Spinal cord (tissue), 10 donors: ENCODE measurements at places on chromosomes 12 and 14. TPM values are rescaled to one million over a fixed set of nuclear protein-coding genes. Genes with fewer than 3 reads are reported as not detected.
A peak's percentile ranks its signal among the peaks of the same experiment; 100 is the strongest.

GRCh38 chr14:93972618-93973205, 3.7 kb downstream of the ASB2 start:
- no peaks in the 10 kb centered on the region for H3K36me3 ChIP-seq
- H3K27me3 ChIP-seq, result no peaks in the 10 kb centered on the region
- DNase-seq, result no peak
- no peak overlapping the region for H3K27ac ChIP-seq
- no peak overlapping the region for H3K4me3 ChIP-seq

GRCh38 chr12:27580561-27581330, 56.7 kb downstream of the PPFIBP1 start:
- H3K36me3 ChIP-seq, result no peaks in the 10 kb centered on the region
- DNase-seq, result no peak
- H3K4me3 ChIP-seq, result no peak overlapping the region
- H3K27me3 ChIP-seq, result no peaks in the 10 kb centered on the region

DNA sequence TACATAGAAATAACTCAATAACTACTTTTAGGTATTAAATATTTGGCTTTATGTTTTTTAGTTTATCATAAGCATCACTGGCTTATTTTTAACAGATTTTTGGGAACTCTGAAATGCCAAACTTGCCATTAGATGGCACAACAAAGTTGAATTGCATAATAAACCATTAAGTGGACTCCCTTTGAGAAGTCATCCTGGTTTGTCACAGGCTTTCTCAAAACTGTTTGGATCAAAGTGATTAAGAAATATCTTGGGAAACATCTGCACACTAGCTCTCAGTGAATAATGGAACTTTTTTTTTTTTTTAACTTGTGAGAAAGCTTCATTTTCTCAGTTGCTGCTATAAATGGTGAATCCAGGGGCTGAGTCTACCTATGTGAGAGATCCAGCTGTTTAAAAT, 4.3 kb downstream of the SLC16A7 start:
- peaks cover 7% of the 10 kb centered on the region for H3K4me1 ChIP-seq
- no peak overlapping the region for H3K27ac ChIP-seq
- no peak for DNase-seq
- H3K27me3 ChIP-seq, result no peaks in the 10 kb centered on the region
- H3K4me3 ChIP-seq, result no peak overlapping the region

- no peak within 1 kb of the TSS for H3K4me3 ChIP-seq
- H3K27me3 ChIP-seq, result no peaks in the 10 kb centered on the region
- H3K36me3 ChIP-seq, result no peaks in the 10 kb centered on the region
- DNase-seq, result no peak
These were observed at the start of gene TAS2R30 for GRCh38 chr12:11134305-11134704. TSS of gene TAS2R30 (minus strand) at chr12:11134644. CDS start at chr12:11134244, 400 bp downstream.

Gene KLRB1
- total RNA-seq, result 0.30 TPM

Gene TCL1B
- total RNA-seq, result not detected

DNA sequence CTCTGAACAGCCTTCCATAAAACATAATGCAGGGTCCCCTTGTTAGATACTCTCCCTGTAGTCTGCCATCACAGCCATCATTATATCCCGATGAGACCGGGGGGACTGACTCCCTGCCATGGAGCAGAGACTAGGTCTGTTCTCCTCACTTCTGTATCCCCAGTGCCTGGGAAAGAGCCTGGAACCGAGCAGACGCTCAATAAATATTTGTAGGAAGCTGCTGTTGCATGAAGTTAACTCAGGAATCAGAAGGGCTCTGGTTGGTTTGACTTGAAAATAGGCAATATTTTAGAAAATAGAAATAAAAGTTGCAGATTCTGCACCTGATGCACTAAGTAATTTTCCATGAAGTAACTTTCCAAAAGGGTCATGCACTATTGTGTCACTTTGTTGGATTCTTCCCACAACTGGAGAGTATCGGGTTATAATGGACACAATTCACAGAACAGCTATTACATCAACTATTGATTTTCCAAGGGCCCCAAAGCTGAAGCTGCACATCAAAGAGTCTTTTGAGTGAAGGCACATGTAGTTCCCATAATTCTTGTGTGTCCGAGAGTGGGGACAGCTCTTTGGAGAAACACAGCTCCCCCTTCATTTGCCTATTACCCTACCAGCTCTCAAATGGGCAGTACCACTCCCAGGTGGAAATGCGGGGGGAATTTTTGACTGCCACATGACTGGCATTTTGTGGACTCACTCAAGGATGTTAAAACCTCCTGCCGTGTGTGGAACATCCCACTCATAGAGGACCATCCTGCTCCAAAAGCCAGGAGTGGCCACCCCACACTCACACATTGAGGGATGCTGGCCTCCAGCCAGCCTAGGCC, 18.8 kb downstream of the CLMN start:
- H3K27ac ChIP-seq, result no peak overlapping the region
- H3K27me3 ChIP-seq, result no peaks in the 10 kb centered on the region
- no peaks in the 10 kb centered on the region for H3K36me3 ChIP-seq
- DNase-seq, result no peak
- peaks cover 19% of the 10 kb centered on the region for H3K4me1 ChIP-seq

DNA sequence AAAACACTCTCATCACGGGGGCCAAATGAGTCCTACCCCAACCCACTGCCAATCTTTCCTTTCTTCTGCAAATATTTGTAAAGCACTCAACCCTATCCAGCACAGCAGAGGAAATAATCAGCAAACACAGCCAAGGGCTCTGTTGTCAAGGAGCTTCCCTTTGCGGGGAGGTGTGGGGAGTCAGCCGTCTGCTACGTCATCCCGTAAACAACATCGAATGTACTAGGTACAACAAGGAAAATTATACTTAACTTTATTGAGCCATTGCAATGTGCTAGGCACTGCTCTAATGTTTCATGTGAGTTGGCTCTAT, 22.8 kb downstream of the TMEM63C start:
- H3K36me3 ChIP-seq, result peaks cover 27% of the 10 kb centered on the region
- no peaks in the 10 kb centered on the region for H3K27me3 ChIP-seq
- H3K4me1 ChIP-seq, result peaks cover 57% of the 10 kb centered on the region
- peak; percentile 78 for DNase-seq
- H3K4me3 ChIP-seq, result no peak overlapping the region
- peak overlapping the region; percentile 62 for H3K27ac ChIP-seq

Gene CLEC4E
- total RNA-seq, result 1.6 TPM

DNA sequence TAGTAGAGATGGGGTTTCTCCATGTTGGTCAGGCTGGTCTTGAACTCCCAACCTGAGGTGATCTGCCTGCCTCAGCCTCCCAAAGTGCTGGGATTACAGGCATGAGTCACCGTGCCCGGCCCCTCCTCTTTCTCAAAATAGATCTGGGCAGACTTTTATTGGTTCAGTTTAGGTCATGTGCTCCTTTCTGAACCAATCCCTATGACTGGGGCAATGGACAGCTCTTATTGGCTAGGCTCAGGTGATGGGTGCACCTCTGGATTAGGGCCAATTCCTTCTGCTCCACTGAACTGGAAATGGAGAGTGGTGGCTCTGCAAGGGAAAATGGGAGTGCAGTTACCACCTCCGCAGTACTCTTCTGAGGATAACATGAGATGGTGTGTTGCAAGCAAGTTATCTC, 6.2 kb upstream of the ATP6V0A2 start:
- no peak for DNase-seq
- no peaks in the 10 kb centered on the region for H3K4me1 ChIP-seq
- H3K36me3 ChIP-seq, result peaks cover 41% of the 10 kb centered on the region
- H3K27ac ChIP-seq, result no peak overlapping the region
- no peak overlapping the region for H3K4me3 ChIP-seq
- H3K27me3 ChIP-seq, result no peaks in the 10 kb centered on the region

Gene WIF1
- 23.9 TPM for total RNA-seq

GRCh38 chr14:37230551-37231194, 32.9 kb downstream of the MIPOL1 start:
- H3K4me1 ChIP-seq, result no peaks in the 10 kb centered on the region
- no peaks in the 10 kb centered on the region for H3K27me3 ChIP-seq
- no peaks in the 10 kb centered on the region for H3K36me3 ChIP-seq

- no peaks in the 10 kb centered on the region for H3K27me3 ChIP-seq
- peak overlapping the region; percentile 72 for H3K4me3 ChIP-seq
- H3K27ac ChIP-seq, result no peak overlapping the region
- peaks cover 4% of the 10 kb centered on the region for H3K4me1 ChIP-seq
- no peak for DNase-seq
These were observed 722 bp downstream of the FAM234B start for GRCh38 chr12:13044906-13045299.

Gene IL26
- total RNA-seq, result 0.11 TPM

GRCh38 chr12:130856088-130856487, 15.8 kb upstream of the RAN start:
- H3K36me3 ChIP-seq, result no peaks in the 10 kb centered on the region
- H3K4me1 ChIP-seq, result peaks cover 4% of the 10 kb centered on the region
- H3K27ac ChIP-seq, result no peak overlapping the region
- no peak for DNase-seq

Gene CAPZA3
- not detected for total RNA-seq

- peaks cover 20% of the 10 kb centered on the region for H3K4me1 ChIP-seq
- H3K27ac ChIP-seq, result peak overlapping the region; percentile 49
- peaks cover 5% of the 10 kb centered on the region for H3K27me3 ChIP-seq
These were observed 72.7 kb downstream of the TMEM132C start for GRCh38 chr12:128339631-128340030.

Gene TAS2R46
- total RNA-seq, result 2.1 TPM
